Endothelial cell of coronary artery (primary cell): ENCODE measurements at places on chromosomes 3 and 15. TPM values are rescaled to one million over a fixed set of nuclear protein-coding genes. Genes with fewer than 3 reads are reported as not detected.

SYNPR gene
- not detected in 2 replicates for total RNA-seq

FEZF2 gene
- not detected in 2 replicates for total RNA-seq

TMEM40 gene
- not detected in 2 replicates for total RNA-seq

KCNMB3 gene
- total RNA-seq: 0.54 and 1.2 TPM in 2 replicates

SPPL2A gene
- 51.1 and 69.5 TPM in 2 replicates for total RNA-seq
